Effector CD4-positive, alpha-beta T cell (primary cell): ENCODE measurements at places on chromosomes 3 and 15.

DNA sequence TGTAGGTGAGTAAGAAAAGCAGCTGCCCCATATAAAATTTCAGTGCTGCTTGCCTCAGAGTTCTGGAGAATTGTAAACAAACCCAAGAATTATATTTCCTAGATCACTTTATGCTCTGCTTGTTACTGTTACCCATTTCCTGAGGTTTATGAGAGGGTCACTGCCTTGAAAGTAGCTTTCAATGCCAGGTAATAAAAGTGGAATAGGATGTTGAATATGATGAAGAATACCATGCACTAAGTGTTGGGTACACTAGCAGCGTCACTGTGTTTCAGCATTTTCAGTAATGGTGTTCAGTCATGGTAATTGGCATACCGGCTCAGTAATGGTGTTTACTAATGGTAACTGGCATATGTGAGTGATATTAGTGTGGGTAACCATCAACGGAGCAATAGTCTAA, 449.8 kb upstream of the TPRG1 start:
- no peak for DNase-seq

GRCh38 chr3:28917895-28918475, 362.9 kb upstream of the RBMS3 start:
- no peak for DNase-seq

- DNase-seq, result no peak
Observed at GRCh38 chr3:66076861-66077470, 38.2 kb upstream of the MAGI1 start.

GRCh38 chr3:73490453-73491286, 134.1 kb downstream of the PDZRN3 start:
- no peak for DNase-seq

DNA sequence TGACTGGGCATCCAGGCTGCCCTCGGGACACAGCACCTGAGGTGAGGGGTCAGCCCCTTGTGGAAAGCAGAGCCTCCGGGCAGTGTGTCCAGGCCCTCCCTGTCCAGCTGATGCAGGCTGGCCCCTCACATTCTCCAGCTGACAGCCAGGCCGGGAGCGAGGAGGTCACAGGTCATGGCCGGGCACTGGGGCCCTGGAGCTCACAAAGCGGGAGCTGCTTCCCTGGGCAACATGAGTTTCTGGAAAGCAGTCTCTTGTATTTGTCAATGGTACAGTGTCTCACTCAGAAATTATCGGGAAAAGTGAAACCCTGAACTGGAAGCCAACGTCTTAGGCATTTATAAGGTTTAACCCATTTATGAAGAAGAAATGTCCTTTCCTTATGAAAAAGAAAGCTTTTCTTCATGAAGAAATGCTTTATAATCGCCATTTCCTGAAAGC, 118.5 kb downstream of the OPA1 start:
- DNase-seq, result no peak

DNA sequence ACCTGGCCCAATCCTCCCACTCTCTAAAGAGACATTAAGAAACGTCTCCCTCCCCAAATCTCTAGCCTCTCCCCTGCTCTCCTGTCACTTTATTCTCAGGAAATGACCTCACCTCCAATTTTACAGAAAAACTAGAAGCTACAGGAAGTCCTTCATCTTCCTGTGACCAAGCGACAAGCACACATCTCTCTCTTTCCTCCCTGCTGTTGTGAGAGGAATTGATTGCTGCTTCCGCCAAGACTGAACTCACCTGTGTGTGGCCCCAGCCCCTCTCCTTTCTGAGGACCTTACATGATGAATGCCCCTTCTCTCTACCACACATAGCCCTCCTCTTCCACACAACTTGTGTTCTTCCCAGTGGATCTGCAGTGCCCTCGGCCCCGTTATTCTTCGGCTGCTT, 18.2 kb downstream of the DNAJB8 start:
- no peak for DNase-seq

- no peak for DNase-seq
Observed at GRCh38 chr3:30522476-30522875, 83.9 kb upstream of the TGFBR2 start.

DNA sequence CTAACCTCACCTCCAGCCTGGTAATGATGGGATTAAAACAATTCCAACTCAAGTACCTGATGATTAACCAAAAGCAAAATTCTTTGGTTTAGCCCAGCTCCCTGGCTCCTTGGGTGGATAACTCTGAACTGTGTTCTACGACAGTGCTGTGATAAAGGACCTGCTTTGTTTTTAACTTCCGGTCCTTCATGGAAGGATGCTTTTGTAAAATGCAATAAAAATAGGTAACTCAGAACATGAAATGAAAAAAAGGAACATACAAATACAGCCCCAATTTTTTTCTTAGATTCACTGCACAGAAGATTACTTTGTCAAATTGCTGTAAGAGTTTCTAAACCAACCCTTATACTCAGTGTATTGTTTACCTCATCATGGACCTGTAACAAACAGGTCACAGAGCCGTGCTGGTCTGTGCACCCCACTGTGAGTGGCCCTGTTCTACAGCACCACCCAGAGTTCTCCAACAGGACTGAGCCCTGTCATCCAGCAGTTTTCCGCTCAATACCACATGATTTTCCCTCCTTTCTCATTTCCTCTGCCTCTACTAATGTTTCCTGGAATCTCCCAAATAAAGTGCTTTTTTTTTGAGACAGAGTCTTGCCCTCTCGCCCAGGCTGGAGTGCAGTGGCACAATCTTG, 4.9 kb upstream of the PCYT1A start:
- DNase-seq, result no peak

GRCh38 chr3:171257251-171258203, 202.7 kb downstream of the TNIK start:
- DNase-seq, result no peak

DNA sequence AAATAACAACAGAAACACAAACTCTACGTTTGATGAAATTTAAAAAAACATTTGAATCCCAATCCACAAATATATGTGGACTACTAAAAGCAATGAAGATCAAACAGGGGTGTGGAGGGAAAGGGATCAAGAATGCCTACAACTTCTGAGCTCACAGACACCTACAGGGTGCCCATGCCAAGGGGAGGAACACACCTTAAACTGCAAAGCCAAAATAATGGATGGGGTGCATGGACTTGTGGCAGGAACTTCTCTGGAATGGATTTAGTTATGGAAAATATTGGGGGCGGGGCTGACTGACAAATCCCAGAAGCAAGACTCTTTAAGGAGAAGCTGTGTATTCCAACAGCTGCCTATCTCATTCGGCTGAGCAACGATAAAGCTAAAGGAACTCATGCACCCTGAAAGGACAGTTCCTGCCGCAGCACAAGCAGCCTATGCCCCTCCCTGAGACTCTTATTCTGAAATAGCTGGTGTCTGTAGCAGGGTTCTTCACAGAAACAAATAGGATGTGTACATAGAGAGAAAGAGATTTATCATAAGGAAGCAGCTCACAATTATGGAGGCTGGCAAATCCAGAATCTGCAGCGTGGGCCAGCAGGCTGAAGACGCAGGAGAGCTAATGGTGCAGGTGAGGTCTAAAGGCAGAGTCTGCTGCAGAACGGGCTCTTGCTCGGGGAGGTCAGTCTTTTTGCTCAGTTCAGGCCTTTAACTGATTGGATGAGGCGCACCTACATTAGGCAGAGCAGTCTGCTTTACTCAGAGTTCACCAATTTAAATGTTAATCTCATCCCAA, 24.5 kb upstream of the PLA2G4D start:
- DNase-seq, result no peak

- no peak for DNase-seq
Observed at GRCh38 chr3:50695031-50695430, 20.3 kb downstream of the DOCK3 start.
